ENCODE measurements at places on chromosomes 2 and 18.

DNA sequence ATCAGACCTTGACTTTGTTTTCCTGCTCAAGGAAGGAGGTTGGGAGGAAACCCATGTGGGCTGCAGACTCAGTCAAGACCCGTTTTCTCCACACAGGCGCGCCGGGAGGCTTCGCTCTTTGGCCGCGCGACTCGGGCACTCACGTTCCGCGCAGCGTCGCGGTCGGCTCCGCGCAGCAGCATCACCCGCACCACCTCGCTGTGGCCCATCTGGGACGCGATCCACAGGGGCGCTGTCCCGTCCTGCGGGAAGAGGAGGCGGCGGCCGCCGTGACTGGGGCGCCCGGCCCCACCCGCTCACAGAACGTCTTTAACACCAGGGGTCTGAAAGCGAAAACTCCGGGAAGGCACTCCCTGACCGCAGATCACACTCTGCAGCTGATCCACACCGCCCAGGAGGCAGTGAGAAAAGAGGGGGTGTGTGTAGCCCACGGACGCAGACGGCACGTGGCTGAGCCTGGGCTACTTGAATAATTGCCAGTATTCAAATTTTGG, 33.1 kb upstream of the NPC1 start:
- DNase-seq, result peak; percentile 27

- DNase-seq, result no peak
These were observed 59.3 kb downstream of the KIF1A start for GRCh38 chr2:240760576-240761246.

GRCh38 chr2:55862673-55863390, 60.8 kb downstream of the EFEMP1 start:
- no peak for DNase-seq

DNA sequence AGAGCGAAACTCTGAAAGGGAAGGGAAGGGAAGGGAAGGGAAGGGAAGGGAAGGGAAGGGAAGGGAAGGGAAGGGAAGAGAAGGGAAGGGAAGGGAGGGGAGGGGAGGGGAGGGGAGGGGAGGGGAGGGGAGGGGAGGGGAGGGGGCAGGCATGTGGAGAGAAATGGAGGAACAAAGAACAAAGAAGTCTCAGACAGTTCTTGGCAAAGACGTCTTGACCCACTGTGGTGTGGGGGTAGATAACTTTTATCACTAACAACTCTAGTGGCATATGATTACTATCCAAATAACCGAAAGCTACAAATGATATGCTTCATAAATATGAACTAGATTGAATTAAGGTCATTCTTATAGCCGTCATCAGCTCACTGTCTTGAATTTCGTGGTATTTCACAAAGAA, 3.2 kb downstream of the UPP2 start:
- no peak for DNase-seq

GRCh38 chr2:106570316-106570715, 83.2 kb downstream of the CD8B2 start:
- no peak for DNase-seq

GRCh38 chr2:241234962-241235740, 46.7 kb downstream of the ANO7 start:
- DNase-seq, result no peak

- DNase-seq, result no peak
These were observed 298.2 kb downstream of the CDCA7 start for GRCh38 chr2:173652767-173653431.

GRCh38 chr2:128879161-128879560, 560.5 kb upstream of the HS6ST1 start:
- no peak for DNase-seq

DNA sequence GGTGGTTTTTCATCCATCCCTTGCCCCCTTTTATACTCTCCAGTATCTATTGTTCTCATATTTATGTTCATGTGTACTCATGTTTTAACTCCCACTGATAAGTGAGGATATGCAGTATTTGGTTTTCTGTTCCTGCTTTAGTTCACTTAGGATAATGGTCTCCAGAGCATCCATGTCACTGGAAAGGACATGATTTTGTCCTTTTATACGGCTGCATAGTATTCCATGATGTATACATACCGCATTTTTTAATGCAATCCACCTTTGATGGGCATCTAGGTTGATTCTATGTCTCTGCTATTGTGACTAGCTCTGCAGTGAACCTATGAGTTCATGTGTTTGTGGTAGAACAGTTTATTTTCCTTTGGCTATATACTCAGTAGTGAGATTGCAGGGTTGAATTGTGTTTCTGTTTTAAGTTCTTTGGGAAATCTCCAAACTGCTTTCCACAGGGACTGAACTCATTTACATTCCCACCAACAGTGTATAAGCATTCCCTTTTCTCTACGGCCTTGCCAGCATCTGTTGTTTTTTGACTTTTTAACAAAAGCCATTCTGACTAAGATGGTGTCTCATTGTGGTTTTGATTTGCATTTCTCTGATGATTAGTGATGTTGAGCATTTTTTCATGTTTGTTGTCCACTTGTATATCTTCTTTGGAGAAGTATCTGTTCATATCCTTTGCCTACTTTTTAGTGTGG, 420.2 kb downstream of the THSD7B start:
- no peak for DNase-seq

All from stimulated activated CD8-positive, alpha-beta memory T cell treated with anti-CD3 and anti-CD28 coated beads, Interleukin-4, amount 100 ng/mL, for 48 hours (primary cell).